NCI-H446 (cell line): ENCODE measurements at places on chromosomes 2 and 18.

DNA sequence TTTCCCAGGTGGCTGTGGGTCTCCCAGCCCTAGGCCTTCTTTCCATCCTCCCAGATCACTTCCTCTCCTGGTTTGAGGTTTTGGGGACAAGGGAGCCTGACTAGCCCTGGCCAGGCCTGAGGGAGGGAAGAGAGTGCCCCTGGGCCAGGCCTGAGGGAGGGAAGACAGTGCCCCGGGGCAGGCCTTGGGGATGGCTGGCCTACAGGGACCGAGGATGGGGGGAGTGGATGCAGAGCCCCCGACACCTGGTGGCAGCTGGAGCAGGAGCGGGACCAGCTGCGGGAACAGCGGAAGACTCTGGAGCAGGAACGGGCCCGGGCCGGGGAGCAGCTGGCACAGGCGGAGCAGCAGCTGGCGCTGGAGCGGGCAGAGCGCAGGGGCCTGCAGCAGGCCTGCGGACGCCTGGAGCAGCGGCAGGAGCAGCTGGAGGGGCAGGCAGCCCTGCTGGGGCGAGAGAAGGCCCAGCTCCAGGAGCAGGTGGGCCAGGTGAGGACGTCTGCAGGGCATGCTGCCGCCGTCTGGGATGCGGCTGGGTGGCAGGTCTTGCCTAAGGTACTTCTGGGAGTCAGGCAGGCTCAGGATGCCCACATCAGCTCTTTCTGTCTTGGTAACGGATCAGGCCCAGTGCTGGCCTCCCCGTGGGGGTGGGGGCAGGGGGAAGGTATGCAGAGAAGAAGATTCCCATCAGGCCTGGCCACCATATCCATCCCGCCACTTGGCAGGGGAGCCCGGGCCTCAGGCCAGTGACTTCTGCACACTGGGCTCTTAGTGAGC is 29.2 kb downstream of the CROCC2 start:
- no peak for DNase-seq

GRCh38 chr18:11998193-11998592 is 16.9 kb downstream of the IMPA2 start:
- DNase-seq, result no peak

DNA sequence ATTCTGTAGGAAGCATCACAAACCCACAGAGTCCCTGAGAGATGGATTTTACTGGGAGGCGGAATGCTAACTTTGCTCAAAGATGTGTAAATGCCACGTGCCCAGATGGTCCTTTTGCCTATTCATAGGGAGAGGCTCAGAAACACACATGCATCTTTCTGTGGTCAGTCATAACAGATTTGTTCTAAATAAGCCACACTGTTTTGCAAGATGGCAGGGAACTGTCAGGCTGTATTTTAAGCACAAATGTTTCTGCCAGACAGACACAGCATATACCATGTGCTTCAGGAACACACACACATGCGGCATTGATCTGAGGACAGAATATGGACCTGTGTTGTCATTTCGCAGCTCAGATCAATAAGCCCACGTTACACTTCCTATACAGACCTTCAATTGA is 312.0 kb downstream of the GPD2 start:
- no peak for DNase-seq

DNA sequence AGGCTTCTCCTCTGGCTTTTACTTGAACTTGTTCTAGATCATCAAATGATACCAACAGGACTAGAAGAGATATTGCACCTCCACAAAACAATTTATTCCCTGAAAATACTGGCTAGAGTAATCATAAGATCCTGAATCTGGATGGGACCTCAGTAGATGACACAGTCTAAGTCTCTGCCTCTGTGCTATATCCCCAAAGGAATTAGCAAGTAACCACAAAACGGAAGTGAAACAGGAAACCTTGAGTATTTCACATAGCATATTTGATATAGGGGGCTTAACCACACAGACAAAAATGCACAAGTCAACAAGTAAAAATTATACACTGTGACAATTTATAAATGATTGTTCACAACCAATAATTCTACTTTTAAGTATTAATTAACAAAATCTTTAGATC is 456.9 kb upstream of the TNP1 start:
- no peak for DNase-seq

DNA sequence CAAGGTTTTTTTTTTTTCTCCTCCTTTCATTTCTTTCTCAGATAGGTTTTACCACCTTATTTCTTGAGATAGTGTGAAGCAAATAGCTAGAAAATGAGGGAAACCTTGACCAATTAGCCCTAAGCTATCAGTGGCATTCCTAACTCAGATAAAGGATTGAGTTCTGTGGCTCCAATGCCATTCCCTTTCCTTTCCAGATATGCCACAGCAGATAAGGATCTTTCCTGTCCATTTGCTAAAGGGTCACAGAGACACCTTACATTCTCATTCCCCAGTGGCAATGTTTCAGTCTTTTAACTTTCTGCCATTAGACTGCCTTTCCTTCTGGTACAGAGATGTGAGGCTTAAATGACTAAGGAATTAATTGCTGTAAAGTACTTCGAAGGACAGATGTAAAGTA is 81.7 kb downstream of the MGAT5 start:
- DNase-seq, result no peak

GRCh38 chr18:58813105-58813504 is 51.6 kb upstream of the ZNF532 start:
- no peak for DNase-seq

- no peak for DNase-seq
Measured at GRCh38 chr18:75142677-75143076, 66.3 kb downstream of the PTGR3 start.

- no peak for DNase-seq
Measured at GRCh38 chr2:68591225-68591624, 52.2 kb upstream of the PROKR1 start.

DNA sequence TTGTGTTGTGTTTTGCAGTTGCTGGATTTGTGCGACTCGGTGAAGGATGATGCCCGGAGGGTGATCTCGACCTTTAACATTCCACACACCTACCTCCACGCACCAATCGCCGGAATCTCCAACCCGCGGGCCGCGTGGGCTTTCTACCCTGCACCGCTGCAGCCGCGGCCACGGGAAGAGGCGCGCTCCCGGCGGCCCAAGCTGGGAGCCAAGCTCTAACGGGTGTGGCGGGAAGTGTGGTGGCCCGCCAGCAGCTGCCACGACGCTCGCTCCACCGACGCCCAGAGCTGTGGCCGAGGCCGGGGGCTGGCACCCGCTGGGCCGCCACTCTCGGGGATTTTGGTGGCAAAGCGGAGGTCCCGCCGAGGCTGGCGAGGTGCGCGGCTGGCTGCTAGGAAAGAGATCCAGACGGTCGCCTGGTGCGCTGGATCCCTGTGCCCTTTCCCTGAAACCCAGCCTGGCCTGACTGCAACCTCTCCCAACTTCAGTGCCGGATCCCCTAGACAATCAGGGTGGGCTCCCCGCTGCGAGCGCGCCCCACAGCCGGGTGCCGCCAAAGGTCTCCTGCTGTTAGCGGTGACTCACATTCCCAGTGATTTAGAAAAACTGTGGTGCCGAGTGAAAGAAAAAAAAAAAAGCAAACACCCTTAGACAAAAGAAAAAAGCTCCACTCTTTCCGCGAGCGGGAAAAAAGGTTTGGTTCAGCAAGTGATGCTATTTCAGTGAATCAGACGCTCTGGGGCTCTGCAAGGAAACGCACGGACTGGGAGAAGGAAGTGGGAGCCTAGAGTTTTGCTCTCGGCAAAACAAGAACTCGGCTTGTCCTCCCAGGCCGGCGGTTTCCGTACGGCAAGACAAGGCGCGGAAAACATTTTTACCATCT is 2.9 kb upstream of the BCL2L11 start:
- no peak for DNase-seq

- DNase-seq, result no peak
Measured at GRCh38 chr2:163834221-163834620, 98.4 kb upstream of the FIGN start.

DNA sequence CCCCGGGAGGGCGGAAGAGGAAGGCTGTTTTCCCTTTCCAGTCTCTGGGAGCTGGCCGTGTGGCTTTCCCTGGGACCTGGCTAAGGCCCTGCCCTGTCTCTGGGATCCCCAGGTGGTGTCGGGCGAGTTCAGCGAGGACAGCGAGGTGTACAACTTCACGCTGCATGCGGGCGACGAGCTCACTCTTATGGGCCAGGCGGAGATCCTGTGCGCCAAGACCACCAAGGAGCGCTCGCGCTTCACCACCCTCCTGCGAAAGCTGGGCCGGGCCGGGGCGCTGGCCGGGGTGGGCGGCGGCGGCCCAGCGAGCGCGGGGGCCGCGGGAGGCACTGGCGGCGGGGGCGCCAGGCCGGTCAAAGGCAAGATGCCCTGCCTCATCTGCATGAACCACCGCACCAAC is 11.2 kb downstream of the GAREM2 start:
- no peak for DNase-seq

GRCh38 chr2:128523457-128523856 is 204.8 kb upstream of the HS6ST1 start:
- DNase-seq, result no peak

DNA sequence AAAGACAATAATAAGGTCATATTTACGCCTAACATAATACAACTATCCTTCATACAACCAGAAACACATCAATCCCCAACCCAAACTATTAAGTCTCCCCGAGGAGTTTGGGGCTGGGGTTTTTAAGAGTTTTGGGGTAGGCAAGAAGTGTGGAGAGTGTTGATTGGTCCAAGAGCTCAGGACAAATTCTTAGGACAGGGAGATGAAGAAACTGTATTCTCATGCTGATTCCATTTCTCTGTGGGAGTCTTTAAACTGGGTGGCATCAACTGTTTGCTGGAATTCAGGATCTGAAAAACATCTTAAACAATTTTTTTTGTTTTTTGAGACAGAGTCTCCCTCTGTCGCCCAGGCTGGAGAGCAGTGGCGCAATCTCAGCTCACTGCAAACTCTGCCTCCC is 25.6 kb upstream of the MTA3 start:
- DNase-seq, result no peak

DNA sequence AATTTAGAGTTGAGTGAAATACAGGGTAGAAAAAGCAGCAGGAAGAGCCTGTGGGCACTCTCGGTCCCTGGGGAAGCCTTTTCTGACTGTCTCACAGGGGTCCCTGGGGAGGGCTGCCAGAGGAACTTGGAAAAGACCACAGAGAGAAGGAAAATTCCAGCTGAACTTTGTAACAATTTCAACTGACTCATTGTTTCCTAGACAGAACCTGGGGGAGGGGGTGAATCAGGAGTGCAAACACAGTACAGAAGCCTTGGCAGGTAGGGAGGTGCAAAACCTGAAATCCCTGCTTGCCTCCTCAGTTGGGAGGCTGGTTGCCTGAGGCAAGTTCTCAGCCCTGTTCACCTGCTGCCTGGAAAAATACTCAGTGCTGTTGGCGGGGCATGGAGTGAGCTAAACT is 106.8 kb downstream of the GRB14 start:
- no peak for DNase-seq

DNA sequence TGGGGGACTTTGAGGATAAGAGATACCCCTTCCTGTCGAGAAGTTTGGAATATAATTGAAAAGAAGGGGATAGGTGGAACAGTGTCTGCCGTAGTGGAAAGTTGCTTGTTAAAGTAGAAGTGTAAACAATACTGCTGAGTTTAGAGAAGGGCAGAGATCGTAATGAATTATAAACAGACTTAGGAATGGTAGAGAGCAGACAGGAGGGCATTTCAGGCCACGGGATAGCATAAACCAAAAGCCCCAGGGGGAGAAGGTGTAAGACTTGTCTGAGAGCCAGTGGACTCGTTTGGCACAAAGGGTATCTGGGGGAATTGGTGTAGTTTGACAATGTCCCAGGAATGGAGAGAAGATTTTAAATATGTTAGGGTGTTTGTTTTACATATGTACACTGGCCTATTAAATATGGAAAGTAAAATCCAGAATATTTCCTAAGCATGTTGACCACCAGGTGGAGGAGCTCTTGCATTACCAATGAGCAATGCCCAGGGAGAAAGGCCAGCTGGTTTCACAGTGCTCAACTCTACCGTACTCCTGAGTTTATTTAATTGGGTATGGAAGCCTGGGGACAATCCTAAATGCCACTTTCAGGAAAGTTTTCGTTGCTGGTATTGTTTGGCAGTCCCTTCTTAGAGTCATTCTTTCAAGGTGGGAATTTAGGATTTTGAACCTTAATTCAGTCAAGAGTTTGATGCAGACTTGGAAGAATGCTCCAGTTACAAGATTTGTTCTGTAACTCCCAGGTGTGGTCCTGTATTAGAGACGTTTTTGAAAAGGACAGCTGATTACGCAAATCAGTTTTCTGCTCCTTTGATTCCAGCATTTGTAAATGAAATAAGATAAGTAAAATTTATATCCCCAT is 7.5 kb downstream of the COPS8 start:
- DNase-seq, result peak; percentile 13

DNA sequence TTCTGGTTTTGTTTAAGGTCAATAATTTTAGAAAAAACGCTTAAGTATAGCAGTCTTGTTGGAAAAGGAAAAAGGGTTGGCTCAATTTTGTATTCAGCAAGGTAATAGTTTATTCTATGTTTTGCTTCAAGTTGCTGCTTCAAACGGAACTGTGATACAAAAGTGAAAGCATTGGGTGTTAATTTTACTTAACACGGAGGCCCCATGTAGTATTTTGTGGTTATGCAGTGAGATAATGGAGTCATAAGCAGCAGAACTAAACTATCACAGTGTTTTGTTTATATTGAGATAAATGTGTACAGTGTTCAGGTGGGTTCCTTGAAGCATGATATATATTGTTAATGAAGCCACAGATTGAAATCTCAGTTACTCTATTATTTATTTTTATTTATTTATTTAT is 67.0 kb upstream of the LYPD6B start:
- no peak for DNase-seq

- DNase-seq, result no peak
Measured at GRCh38 chr18:2302628-2303516, 268.4 kb downstream of the METTL4 start.

GRCh38 chr2:200172944-200173581 is 133.4 kb upstream of the SPATS2L start:
- no peak for DNase-seq

DNA sequence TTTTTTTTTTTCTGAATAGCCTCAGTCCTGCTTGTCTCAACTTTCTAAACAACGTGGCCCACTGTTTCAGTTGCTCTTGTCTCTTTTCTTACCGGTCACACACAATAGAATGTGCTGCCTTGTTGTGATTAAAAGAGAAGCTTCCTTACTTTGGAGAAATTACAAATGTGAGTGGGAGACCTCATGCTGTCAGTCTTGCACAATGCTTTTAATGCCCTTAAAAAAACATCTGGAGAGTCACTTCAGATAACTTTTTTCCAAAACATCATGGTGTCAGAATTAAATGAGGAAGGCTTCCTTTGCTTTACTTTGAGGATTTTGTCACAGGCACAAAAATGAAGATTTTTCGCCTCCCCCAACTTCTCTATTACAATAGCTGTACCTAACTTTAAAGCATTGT is 37.7 kb downstream of the LHCGR start:
- no peak for DNase-seq
